ENCODE measurements at places on chromosomes 2 and 18.

GRCh38 chr18:74525741-74526140, 8.6 kb upstream of the CNDP1 start:
- no peak for DNase-seq

DNA sequence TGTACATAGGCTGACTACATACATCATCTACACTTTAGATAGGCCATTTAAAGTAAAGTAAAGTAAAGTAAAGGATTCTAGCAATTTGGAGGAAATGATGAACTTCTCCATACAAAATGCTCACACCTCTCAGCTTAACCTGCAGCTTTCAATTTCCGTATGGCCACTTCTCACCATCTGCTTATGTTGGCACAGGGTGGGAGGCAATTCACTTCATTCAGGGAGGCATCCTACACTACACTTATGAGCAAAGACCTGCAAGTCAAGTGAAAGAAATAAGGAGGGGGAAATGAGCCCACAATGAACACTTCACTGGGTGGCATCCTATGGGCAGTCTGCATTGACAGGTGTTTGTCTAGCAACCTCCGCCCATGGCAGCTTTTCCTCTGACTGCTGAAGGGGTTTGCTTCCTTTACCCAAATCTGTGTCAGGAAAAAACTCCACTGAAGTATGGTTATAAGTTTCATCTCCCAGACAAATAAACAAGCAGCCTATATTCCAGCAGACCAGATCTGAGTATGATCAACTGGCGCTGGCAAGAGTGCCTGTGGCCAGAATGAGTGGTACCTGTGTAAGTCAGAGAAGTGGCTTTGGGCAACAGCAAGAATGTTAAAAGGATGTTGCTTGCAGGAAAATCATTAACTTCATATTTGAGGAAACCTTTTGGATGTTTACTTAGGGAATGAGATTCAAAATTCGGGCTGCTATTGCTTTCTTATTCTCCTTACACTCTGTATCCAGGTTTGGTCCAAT, 449.1 kb downstream of the TGIF1 start:
- no peak for DNase-seq

DNA sequence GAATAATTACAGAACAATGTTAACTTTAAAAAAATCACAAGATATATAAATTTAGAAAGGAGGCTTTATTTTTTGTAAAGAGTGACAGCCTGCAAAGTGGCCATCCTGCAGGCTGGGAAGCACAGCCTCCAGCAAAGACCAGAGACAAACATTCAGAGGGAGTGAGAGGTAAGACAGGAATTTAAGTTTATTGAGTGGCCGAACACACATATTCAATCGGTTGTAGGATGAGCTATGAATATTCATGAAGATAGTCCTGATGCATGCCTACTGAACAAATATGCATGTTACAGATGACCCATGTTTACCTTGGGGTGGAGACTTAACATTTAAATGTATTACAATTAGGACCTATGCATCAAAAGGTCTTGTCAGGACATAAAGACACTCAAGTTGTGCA, 33.4 kb upstream of the HNRNPA3 start:
- DNase-seq = no peak

DNA sequence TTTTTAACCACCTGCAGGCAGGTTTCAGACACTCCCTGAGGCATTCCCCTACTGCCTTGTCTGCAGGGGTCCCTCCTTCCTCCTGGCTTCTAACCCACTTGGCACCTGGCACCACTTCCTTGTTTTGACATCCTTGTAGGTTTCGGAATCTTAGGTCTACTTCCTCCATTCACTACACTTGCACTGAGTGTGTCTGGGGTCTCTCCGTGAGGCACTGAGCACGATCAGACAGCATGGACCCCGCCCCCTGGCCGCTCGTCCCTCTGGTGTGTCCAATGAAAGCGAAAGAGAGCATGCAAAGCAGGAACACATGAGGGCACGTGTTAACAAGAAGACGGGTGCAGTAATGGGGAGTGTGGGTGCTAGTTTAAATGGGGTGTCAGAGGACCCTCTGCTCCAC, 63.8 kb downstream of the HAUS1 start:
- DNase-seq = no peak

DNA sequence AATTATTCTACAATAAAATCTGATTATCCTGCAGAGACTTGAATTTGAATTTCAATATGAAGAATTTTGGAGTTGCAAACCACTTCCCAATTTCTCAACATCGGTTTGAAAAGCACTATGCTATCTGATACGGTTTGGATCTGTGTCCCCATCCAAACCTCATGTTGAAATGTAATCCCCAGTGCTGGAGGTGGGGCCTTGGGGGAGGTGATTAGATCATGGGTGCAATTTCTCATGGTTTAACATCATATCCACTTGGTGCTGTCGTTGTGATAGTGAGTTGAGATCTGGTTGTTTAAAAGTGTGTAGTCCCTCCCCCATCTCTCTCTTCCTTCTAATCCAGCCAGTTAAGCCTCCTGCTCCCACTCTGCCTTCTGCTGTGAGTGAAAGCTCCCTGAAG, 205.7 kb downstream of the NBAS start:
- no peak for DNase-seq

- no peak for DNase-seq
Observed at GRCh38 chr2:105969552-105969951, 224.5 kb downstream of the UXS1 start.

DNA sequence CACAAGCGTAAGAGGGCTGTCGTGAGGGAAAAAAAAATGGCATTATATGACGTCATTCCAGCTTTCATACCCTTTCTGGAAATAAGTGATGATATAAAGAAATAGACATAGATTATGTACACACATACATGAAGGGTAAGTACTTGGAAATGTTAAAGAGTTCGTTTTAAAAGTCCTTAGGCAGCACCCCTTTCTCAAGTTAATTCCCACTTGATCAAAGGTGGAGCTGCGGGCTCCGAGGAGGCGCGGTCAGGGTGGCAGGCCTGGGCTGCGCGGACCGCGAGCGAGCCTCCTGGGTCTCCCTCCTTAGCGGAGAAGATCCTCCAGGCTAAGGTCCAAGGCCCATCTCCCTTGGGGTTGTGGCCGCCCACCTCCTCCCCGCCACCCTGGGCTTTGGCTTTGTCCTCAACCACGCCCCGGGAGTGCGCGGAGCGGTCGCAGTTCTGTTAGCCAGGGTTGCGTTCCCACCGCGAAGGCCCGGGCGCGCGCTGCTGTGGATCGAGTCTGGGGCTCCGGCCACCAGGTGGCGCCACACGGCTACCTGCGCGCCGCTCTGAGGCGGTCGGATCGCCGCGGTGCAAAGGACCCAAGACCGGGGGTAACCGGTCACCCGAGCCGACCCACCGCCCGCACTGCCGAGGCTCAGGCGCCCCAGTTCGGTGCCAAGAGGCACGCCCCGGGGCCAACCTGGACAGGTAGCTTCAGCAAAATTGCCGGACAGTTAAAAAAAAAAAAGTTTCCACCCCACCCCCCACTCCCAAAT, 66.8 kb downstream of the HNRNPLL start:
- peak; percentile 74 for DNase-seq

- DNase-seq = no peak
Observed at GRCh38 chr2:219596954-219597551, 604 bp upstream of the STK11IP start.

GRCh38 chr2:25561136-25561850, 112.1 kb downstream of the DTNB start:
- no peak for DNase-seq

DNA sequence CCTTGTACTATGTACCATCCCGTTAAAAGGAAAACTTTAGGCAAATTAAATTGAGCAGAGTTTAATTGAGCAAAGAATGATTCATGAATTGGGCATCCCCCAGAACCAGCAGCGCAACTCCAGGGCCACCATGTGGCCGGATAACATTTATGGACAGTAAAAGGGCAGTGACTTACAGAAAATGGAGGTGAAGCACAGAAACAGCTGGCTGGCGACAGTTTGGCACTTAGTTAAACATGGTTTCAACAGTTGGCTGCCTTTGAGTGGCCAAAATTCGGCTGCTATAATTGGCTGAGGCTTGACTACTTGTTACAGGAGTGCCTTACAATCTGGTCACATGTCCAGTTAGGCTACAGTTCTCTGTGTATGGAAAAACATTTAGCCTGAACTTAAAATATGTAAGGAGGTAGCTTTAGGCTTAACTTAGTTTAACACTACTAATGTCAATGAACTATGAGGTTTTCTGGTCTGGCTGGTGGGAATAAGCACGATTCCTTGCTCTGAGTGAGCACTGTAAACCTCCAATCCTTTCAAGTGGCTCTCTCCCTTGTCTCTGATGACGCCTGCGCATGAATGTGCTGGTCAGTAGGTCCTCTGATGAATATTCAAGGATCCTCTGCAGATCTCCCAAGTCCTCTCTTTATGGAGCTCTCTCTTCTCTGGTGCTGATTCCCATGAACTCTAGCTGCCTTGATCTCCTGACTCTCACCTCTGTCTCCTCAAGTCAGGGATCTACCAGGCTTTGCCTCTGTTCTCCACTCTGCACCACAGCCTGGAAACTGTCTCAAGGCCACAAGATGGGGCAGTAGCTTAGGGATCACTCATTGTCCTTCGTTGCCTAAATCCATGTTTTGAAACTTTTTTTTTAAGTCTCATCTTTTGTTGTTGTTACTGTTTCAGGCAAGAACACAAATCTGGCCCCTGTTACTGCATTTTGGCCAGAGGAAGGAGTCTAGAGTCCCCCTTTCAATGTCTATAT, 24.4 kb upstream of the RAB31 start:
- DNase-seq = no peak

DNA sequence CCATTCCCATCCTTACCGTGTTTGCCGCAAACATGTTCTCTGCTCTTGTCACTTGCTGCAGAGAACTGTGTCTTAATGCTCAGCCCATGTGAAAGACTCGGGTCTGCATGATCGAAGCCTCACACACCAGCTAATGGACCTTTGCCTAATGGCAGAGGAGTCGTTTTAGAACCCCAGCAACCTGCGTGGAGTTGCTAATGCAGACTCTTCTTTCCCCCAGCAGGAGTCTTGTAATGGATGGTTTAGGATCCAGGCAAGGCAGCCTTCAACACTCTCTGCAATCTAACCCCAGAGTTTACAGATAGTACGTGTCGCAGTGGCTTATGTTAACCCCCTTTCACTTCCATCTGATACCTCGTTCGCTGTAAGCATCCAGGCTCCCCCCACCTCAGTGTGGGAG, 316.4 kb downstream of the AGAP1 start:
- no peak for DNase-seq

DNA sequence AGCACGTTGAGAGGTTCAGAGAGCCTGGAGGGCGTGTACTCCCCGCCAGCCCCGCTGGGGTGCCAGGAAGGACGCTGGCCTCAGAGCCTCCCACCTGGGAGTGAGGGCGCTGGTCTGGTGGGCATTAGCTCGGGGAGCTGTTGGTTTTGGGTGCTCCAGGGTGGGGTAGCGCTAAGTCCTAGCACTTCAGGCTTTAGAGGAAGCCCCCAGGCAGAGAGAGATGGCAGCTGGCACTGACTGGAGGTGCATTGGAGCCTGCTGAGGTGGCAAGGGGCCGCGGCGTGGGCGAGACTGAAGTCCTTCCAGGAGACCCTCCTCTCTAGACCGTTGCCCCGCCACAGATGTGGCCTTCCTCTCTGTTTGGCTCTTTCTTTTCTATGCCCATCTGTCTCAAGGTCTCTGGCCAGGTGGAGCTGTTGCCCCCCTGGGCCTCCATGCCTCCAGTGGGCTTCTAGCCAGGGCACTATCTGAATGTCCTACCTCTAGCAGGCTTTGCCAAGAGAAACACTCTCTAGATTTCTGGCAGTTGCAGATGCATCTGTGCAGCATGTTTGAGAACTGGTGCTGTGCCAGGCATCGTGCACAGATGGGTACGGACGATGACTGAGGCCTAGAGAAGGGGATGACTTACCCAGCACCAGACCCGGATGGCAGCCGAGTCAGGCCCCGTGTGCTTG, 6.6 kb downstream of the CAPN10 start:
- no peak for DNase-seq

- DNase-seq = no peak
Observed at GRCh38 chr18:78979056-78979729, 425 bp upstream of the SALL3 start.

- DNase-seq = no peak
Observed at GRCh38 chr2:169452080-169452479, 27.2 kb upstream of the BBS5 start.

GRCh38 chr18:2394684-2395083, 176.6 kb downstream of the METTL4 start:
- DNase-seq = no peak

GRCh38 chr2:69847068-69847828, 17.8 kb downstream of the GMCL1 start:
- no peak for DNase-seq

GRCh38 chr2:230485801-230486341, 69.9 kb downstream of the SP100 start:
- no peak for DNase-seq

- no peak for DNase-seq
Observed at GRCh38 chr2:201273330-201273983, 13.1 kb downstream of the CASP8 start.

DNA sequence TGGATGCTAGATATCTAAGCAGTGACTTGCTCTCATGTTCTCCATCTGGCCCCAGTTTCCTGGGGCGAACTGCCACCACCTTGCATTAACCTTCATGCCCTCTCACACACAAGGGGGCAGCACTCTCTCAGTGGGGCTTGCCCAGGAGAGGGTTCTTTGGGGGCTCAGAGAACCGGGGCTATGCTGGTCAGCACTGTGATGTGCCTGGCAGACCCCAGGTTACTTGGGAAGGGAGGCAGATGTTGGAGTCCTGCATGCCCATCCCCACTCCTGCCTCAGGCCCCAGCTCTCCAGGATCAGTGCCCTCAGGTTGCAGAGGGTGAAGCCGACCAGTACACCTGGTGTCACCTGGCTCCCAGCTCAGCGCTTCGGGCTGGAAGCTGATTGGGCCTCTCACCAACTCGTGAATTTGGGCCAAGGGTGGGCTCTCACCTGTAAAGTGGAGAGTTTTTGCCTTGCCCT, 396.2 kb upstream of the HS6ST1 start:
- no peak for DNase-seq

DNA sequence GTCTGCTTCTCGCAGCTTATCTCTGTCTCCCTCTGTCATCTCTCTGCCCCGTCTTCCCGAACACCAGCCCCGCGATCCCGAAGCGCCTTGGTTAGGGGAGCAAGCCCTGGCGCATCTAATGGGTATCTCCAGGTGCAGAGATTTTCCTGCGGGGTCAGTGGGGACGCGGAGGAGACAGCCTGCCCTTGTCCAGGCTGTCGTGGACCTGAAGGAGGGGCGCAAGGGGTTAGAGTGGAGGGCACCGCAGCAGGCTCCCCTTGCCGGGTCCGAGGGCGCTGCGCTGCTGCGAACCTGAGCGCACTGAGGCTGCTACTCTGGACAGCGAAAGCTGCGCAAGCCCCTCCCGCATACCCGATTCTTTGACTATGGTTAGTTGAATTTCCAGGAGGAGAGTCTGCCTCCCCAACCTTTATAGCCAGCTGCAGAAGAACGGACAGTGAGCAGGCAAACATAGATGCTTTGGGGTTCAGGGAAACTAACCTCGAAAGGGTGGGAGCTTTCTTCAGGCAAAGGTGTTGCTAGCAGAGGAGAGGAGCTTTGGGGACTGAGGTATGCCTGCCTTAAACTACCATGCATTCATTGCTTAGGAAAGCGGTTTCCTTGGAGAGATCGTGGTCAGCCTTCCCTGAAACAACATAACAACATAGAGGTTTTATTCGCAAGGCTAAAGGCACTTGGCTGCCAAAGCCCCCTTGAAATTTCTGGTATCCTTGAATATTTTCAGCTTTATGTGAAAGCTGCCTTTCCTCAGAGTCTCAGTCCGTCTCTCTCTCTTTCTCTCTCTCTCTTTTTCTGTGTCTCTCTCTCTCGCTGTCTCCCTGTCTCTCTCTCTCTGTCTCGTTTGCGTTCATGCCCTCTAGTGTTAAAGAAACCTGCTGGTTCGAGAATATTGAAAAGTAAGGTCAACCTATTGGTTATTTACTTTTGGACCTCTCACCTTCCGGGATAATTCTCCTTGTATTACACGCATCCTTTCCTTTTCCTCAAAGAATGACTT, 1.6 kb downstream of the GALNT13 start:
- no peak for DNase-seq
